Activated CD4-positive, alpha-beta T cell treated with anti-CD3 and anti-CD28 coated beads, Interleukin-2, amount 50 U/mL, for 4 hours (primary cell): ENCODE measurements at places on chromosomes 5 and 9.

DNA sequence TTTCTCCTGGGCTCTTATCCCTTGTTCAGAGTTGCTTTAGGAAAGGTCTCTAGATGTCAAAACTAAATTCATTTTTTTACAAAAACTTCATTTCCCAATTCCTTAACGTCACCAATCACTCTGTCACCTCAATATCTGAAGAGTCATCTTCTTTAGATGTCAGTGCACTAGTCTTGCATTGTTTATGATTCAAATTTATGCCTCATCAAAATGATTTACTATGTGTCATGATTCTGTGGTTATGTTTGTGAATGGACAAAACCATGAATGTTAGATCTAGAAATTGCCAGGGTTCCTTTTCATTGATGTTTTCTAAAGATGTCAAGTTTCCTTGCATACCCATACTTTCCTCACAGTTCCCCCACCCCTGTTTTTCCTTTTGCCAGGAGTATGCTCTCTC is 21.5 kb downstream of the CWC27 start:
- no peak for DNase-seq

GRCh38 chr5:151717416-151717815 is 30.7 kb upstream of the SPARC start:
- DNase-seq, result no peak

DNA sequence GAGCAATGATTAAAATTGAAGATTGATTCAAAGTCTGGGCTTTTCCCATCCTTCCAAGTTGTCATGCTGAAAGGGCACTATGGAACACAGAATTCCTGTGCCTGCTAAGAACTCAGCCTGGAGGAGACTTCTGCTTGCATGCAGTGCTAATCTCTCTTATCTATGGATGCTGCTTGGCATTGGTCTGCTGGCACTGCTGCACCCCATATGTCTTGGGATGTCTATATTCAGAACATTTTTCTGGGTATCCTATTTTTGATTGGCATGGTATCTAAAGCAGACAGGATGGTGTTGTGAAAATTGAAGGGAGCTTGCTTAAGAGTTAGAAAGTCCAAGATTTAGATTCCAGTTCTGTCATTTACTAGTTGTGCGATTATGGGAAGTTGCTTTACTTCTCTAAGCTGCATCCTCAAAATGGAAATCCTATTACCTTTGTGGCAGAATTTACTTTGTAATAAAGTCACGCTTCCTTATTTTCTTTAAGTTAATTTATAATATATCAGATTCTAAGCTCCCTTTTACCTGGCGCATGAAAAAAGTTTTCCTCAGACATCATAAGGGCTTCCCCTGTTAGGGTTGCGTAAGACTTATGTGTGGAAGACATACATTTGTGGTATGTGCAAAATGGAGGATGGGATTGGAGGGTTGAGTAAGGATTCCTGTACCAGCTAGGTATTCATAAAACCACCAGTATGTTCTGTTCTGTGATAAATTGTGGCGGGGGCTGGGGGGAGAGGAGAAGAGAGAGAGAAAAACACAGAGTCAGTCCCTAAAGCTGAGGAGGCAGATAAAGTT is 254.0 kb downstream of the DMAC1 start:
- no peak for DNase-seq

DNA sequence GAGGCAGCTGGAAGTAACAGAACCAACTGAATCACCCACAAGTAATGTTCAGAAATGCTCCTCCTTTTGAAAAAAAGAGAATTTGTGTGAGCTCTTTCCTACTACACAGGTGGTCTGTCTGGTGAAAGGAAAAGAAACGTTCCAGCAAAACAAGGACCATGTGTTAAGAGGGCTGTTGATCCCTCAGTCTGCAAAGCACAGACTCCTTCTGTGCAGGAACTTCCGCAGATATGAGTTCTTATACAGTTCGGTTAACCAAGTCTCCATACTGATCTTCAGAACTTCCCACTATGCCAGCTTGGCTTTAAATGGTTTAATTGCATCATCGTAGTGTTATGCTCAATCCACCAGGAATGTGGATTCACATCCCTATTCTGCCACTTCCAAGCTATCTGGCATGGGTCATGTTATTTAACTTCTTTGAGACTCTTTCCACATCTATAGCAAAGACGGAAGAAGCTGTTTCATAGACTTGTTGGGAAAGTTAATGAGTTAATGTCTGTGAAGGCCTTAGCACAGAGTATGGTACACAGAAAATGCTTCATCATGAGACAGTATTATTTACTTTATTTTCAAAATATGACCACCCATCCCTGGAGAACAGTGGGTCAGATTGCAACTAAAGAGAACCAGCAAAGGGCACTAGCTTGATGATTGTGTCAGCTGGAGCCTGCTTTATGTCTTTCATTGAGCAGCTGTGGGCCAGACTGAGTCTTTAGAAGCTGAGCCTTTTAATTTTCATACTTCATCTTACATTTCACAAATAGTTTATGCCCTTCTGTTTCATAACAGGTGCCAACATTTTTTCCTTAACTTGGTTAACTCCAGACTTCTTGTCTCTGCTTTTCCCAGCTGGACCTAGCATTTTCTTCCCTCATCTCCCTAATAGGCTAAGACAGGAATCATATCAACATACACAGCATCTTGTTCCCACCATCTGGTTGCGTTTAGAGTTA is 89.9 kb downstream of the MAMDC2 start:
- no peak for DNase-seq

- no peak for DNase-seq
Measured at GRCh38 chr5:108660291-108660690, 87.4 kb upstream of the FER start.
